Stomach (tissue), 19 donors: ENCODE measurements at places on chromosomes 6 and 20. TPM values are rescaled to one million over a fixed set of nuclear protein-coding genes. Genes with fewer than 3 reads are reported as not detected.

DNA sequence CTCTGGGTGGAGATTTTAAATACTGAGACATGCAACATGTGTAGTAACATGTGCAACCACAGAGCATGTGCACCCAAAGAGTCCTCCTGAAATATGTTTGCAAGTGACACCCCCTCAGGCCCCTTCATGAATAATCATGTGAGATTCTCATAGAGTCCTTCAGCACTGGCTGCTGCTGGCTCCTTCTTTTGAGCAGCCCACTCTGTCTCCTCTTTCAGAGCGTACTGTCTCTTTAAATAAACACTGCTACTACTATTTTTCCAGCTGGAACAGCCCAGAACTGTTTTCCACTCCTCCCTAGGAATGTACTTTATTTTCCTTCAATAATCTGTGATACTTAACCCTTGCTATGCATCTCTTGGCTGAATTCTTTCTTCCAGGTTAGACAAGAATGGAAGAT lies 42.0 kb downstream of the HLA-DRB5 start:
- no peak for DNase-seq

RAET1E gene
- not detected for total RNA-seq

HCK gene
- 4.9 TPM for total RNA-seq

DNA sequence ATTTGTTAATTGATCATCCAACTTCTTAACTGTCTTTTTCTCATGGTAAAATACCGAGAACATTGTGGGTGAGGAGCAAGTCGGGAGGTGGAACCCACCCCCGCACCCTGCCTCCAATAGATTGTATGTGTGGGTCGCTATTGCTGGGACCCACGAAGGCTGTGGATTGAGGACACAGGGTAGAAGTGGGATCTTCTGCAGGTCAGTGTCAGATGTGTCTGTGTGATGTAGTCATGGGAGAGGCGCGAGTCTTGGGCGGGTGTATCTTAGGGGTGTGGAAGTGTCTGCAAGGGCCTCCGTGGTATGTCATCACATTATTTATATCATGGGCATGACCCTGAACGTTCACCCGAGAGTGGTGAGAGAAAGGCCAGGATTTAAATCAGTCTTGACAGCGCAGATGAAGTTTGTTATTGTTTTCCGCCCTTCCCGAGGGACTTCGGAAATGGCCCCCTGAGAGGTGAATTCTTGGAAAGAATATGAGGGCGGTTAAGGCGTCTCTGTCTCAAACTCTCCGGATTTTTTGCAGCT lies 472 bp upstream of the PAQR8 start:
- no peak for DNase-seq

DNA sequence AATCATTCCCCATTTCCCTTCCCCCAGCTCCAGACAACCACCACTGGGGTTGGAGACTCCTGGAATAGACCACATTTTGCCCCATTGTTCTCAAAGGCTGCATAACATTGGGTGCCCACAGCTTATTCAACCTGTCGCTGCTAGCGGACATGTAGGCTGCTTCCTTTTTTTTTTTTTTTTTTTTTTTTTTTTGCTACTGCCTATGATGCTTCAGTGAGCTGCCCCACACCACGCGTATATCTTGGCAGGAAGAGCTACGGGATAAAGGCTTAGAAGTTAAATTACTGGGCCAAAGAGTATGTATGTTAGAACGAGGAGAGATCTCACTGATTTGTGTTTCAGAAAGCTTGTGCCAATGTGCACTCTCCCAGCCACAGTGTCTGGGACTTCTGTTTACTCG lies 7.0 kb downstream of the LBP start:
- DNase-seq, result peak; percentile 28

- DNase-seq, result no peak
Measured at GRCh38 chr20:1125277-1125676, 6.9 kb downstream of the PSMF1 start.

MUC21 gene
- not detected for total RNA-seq

GRCh38 chr6:49955847-49956246 lies 8.1 kb downstream of the DEFB114 start:
- DNase-seq, result no peak

PGC gene
- total RNA-seq, result 32,926 TPM

GRCh38 chr6:14447240-14447639 lies 329.7 kb downstream of the CD83 start:
- no peak for DNase-seq

DNA sequence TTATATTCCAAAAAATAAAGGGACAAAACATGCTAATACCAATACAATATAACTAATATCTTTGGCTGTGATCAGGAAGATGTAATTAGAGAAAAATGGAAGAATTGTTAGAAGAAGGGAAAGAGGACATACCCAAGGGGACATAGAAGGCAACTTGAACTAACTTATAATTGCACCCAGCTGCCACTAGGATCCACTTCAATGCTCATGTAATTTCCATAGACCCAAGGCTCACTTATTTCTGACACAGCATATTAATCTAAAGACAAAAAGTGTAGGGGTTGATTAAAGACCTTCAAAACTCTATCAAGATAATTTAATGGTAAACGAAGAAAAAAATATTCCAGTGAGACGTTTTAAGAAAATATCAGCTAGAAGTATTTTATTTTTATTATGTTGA lies 396.0 kb upstream of the ADGRB3 start:
- no peak for DNase-seq

DNA sequence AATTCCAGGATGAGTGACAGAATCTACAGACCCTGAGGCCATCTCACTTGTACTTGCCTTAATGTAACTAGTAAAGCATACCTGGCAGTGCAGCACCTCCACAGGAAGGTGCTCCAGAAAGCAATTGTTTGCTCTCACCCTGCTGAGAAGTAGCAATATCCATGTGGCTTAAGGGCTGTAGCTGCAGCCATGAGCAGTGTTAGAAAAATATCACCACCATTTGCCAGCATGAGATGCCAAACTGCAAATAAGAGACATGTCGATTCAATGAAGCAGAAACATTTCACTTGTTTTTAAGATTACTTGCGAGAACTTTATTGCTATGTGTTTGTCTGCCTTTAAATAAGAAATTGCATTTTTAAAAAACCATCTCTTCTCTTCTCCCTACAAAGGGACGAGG lies 151.5 kb downstream of the PRL start:
- DNase-seq, result no peak

DNA sequence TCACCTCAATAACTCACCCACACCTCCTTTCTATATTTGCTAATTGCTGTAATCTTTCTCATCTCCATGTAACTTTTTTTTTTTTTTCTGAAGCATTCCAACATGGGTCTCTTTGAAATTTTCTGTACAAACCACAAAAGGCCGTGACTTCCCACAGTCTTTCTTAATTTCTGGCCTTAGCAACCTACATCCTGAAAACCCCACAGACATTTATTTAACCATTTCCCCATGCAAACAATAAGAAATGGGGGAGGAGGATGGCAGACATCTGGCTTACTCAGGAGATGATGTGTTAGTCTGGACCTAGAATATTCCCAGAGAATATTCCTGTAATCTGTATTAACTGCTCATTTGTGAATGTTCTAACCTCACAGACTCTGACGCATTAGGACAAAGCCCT lies 57.6 kb downstream of the MEP1A start:
- no peak for DNase-seq

DNA sequence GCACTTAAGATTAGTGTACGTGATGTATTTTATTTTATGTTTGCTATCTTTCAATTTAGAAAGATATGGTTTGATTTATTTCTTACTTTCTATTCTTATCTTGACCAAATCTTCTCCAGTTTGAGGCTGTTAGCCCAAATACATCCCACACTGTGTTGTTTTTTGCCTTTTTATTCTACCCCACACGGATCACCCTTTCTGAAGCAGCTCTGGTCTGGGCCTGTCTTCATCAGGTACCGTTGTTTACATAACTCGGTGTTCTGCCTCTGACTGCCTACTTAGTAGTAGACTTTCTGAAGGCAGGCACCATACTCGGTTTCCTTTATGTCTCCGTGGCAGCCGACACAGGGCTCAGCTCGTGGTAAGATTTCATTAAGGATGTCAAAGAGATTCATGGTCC lies 95.0 kb downstream of the PHACTR1 start:
- DNase-seq, result no peak

B3GAT2 gene
- total RNA-seq, result 1.1 TPM

PREX1 gene
- total RNA-seq, result 9.9 TPM

- no peak for DNase-seq
Measured at GRCh38 chr6:31419842-31420241, 16.4 kb downstream of the MICA start.

GRCh38 chr20:20778676-20779075 lies 66.2 kb upstream of the RALGAPA2 start:
- no peak for DNase-seq

SEMG1 gene
- not detected for total RNA-seq

- DNase-seq, result no peak
Measured at GRCh38 chr6:52346503-52346902, 15.4 kb upstream of the PAQR8 start.

HLA-DQB1 gene
- not detected for total RNA-seq

- DNase-seq, result no peak
Measured at GRCh38 chr6:157110607-157111006, 212.7 kb downstream of the TMEM242 start.

RNF217 gene
- 12.0 TPM for total RNA-seq

SPAG4 gene
- total RNA-seq, result 39.7 TPM

LY6G6C gene
- not detected for total RNA-seq

- DNase-seq, result no peak
Measured at GRCh38 chr20:12153628-12154027, 235.9 kb downstream of the BTBD3 start.

FRK gene
- 10.7 TPM for total RNA-seq

PSMA7 gene
- total RNA-seq, result 140 TPM

GRCh38 chr6:16372029-16372776 lies 133.8 kb downstream of the GMPR start:
- no peak for DNase-seq

SMIM29 gene
- 5.3 TPM for total RNA-seq

BPI gene
- total RNA-seq, result 1.3 TPM

DNA sequence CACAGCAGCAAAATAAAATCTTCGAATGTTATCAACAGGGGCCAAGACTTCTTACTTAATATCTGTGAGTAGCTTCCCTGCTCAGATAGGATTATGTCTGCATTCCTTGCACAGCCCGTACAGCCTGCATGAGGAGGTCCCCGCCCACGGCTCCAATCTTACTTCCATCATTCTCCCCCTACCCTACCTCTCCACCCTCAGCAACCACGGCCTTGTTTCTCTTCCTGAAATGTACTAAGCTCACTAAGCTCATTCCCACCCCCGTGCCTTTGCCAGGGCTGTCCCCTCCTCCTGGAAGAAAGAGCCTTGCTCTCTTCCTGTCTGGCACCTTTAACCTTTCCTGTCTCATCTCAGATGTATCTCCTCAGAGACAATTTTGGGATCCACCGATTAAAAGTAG lies 120.4 kb downstream of the BCAS1 start:
- DNase-seq, result no peak

KIF25 gene
- not detected for total RNA-seq

DNA sequence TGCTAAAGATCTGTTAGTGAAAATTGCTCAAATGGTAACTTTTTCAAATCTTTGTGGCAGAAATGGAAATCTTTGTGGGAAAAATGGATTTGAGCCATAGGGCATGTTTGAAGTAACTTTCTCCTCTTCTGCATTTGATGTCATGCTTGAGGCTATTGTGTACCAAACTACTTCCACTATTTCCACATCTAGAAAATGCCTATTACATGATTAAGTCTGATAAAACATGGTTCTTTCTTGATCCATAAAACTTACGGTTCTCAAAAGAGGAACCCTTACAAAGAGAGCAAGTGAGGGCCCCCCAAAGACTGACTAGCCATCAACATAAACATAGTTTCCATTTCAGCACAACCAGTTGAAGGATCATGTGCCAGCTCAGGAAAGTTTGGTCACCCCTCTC lies 150.6 kb downstream of the NFATC2 start:
- DNase-seq, result no peak

- DNase-seq, result no peak
Measured at GRCh38 chr6:3961581-3962215, 112.5 kb downstream of the FAM50B start.

MYL9 gene
- 738 TPM for total RNA-seq

TMEM217 gene
- total RNA-seq, result not detected

DNA sequence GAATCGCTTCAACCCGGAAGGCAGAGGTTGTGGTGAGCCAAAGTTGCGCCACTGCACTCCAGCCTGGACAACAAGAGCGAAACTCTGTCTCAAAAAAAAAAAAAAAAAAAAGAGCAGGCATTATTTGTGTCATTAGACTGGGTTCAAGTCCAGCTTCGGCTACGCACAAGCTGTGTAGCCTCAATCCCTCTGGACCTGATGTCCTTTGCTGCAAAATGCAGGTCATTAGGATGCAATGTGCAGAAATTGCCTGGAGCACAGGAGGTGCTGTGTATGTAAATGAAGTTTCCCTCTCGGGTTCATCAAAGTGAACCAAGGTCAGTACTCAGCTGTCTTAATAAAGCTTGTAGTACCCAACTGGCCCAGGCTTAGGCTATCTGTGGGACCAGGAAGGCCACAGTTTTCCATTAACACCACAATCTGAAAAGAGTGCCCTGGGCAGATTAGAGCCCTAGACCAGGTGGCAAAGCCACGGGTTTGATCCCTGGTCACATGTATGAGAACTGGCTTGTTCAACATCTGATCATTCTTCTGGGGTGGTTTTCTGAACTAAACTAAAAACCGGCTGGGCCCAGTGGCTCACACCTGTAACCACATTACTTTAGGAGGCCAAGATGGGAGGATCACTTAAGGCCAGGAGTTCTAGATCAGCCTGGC lies 155.3 kb downstream of the ZMYND8 start:
- DNase-seq, result no peak

TRIM15 gene
- total RNA-seq, result not detected

DNA sequence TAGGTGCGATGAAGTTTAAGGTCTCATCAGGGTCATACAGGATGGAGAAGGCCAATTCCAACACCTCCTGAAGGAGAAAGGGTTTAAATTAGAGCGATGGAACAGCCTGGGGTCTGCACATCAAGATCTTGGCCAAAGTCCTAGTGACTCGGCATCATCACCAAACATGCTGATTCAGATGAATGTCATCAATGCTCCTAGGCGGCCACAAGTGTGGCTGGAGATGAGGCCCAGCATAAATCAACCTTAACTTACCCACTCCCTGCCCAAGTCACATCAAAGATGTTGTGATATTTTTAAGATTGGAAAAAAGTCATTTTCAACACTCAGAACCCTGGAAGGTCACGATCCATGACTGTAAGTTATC lies 37.5 kb downstream of the ELMO2 start:
- DNase-seq, result no peak

DNA sequence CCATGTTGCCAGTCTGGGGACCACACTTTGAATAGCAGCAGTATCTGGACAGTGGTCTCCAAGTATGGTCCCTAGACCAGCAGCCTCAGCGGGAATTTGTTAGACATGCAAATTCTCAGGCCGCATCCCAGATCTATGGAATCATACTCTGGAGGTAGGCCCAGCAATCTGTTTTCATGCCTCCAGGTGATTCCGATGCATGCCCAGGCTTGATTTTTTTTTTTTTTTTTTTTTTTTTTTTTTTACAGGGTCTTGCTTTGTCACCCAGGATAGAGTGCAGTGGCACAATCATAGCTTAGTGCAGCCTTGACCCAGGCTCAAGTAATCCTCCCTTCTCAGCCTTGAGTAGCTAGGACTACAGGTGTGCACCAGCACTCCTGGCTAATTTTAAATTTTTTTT lies 682 bp upstream of the SLA2 start:
- DNase-seq, result no peak
